ENCODE measurements at places on chromosomes 11 and 22.

GRCh38 chr11:97746818-97747217 lies 1273.9 kb upstream of the CNTN5 start:
- no peak for DNase-seq
- no peak overlapping the region for H3K4me3 ChIP-seq
- H3K4me1 ChIP-seq: no peaks in the 10 kb centered on the region
- no peak overlapping the region for H3K27ac ChIP-seq
- H3K27me3 ChIP-seq: no peaks in the 10 kb centered on the region

GRCh38 chr11:7088921-7089320 lies at the start of gene RBMXL2:
TSS of gene RBMXL2 (plus strand) at chr11:7088998. CDS start at chr11:7089121, 123 bp downstream.
- DNase-seq: peak; percentile 81
- no peak within 1 kb of the TSS for H3K4me3 ChIP-seq
- no peaks in the 10 kb centered on the region for H3K4me1 ChIP-seq
- no peaks in the 10 kb centered on the region for H3K27me3 ChIP-seq

DNA sequence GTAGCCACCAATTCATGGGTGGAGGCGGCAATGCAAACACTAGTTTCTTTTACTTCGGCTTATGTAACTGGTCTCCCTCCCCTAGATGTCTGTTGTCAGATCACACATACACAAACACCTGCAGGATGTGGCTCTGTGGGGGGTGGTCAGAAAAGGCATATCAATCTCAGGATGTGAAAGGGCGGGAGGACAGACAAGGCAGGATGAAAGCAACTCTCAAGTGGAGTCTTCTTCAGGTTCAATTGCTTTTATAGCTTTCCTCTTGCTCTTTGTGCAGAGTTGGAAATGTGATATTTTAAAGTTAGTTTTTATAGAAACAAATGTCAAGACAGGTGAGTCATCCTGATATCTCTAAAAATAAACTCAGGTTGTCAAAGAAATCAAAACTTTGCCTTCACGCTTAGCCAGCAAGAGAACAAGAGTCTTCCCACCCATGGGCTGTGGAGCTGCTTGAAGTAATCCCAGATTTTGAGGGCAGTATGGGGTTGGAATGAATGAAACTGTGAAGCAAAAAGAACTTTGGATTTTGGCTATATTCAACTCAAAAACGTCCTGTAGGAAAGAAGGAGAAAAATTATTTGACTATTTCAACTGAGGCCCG lies 423.4 kb downstream of the GUCY1A2 start:
- no peaks in the 10 kb centered on the region for H3K27me3 ChIP-seq
- H3K4me1 ChIP-seq: no peaks in the 10 kb centered on the region
- H3K4me3 ChIP-seq: no peak overlapping the region
- H3K36me3 ChIP-seq: no peaks in the 10 kb centered on the region
- no peak overlapping the region for H3K27ac ChIP-seq

- no peak for DNase-seq
- H3K4me3 ChIP-seq: no peak overlapping the region
- no peaks in the 10 kb centered on the region for H3K36me3 ChIP-seq
These were observed 7.7 kb downstream of the TRPM5 start for GRCh38 chr11:2436521-2437031.

DNA sequence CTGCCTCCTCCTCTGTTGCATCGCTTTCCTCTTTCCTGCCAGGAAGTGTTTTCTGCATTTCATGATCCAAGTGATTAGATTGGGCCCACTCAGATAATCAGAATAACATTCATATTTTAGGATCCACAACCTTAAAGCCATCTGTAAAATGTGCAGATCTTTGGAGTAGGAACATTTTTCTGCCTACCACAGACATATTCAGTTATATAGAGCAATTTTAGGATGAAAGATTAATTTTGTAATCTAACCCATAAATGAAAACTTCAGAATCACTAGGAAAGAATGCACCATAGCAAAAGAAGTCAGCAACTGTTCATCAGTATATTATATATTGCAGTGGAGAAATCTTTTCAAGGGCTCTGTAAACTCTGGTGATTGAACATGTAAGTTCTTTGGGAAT lies 659.9 kb upstream of the LUZP2 start:
- no peak overlapping the region for H3K27ac ChIP-seq
- H3K27me3 ChIP-seq: no peaks in the 10 kb centered on the region
- H3K4me3 ChIP-seq: no peak overlapping the region

DNA sequence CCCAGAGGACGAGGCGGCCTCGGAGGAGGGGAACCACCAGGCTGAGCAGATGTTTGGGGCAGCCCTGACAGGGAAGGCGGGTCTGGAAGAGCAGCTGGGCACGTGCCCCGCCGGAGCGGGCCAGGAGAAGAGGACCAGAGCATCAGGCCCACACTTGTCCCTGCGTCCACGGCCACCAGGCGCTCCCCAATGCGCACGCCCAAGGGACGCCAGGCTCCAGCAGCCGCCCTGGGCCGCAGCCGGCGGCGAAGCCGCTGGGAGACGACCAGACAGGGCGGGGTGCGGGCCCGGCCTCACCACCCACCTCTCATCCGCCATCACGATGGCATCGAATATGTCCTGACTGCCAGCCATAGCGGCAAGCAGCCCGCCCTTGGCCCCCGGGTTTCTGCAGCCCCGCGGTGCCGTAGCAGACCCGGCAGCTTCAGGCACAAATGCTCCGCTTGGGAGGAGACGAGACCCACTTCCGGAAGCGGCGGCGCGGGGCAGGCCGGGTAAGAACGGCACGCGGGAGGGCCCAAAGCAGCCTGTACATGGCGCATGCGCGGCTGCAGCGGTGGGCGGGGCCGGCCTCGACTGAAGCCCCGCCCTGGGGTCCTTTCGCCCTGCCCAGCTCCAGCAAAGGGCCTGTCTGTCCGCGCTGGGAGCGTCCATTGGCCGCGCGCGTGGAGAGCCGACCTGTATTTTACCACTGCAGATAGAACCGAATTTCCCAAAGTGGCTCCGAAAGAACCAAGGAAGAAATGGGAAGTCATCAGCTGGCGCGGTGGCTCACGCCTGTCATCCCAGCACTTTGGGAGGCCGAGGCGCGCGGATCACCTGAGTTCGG lies at the start of gene LTO1:
Gene LTO1 (minus strand): TSS at position 468 of the 829 bp plus-strand sequence. CDS start 114 bp downstream, at position 354.
- H3K4me1 ChIP-seq: peaks cover 16% of the 10 kb centered on the region
- no peaks in the 10 kb centered on the region for H3K27me3 ChIP-seq
- peaks cover 24% of the 10 kb centered on the region for H3K36me3 ChIP-seq
- peak within 1 kb of the TSS; percentile 89 for H3K4me3 ChIP-seq
- H3K27ac ChIP-seq: peak within 1 kb of the TSS; percentile 85
